ENCODE measurements at places on chromosomes 5 and 9.

DNA sequence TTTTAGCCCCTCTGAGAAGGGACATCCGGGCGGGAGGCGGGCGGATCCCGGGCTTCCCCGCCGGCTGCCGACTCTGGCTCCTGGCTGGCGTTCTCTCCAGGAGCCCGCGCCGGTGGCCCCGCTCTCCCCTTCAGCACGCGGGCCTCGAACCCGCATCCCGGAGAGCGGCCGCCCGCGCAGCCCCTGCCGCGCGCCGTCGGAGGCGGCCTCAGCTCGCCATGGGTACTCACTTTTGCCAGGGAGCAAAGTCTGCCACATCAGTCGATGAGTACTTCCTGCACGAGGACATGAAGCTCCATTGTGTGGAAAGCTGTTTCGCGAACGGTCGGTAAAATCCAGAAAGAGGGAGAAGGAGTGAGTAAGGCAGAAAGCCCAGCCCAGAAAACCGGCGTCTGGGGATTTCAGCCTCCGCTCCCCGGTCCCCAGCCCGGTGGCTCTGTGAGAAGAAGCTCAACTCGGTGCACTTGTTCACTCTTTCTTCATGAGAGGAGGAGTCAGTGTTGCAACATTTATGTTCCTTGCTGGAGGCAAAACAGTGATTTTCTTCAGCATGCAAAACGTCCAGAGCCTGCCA is at the start of gene PRLR:
Gene PRLR, minus strand, starts transcription at position 450 of the 574 bp plus-strand sequence. CDS start 140,867 bp downstream, outside the sequence.
- DNase-seq = no peak

DNA sequence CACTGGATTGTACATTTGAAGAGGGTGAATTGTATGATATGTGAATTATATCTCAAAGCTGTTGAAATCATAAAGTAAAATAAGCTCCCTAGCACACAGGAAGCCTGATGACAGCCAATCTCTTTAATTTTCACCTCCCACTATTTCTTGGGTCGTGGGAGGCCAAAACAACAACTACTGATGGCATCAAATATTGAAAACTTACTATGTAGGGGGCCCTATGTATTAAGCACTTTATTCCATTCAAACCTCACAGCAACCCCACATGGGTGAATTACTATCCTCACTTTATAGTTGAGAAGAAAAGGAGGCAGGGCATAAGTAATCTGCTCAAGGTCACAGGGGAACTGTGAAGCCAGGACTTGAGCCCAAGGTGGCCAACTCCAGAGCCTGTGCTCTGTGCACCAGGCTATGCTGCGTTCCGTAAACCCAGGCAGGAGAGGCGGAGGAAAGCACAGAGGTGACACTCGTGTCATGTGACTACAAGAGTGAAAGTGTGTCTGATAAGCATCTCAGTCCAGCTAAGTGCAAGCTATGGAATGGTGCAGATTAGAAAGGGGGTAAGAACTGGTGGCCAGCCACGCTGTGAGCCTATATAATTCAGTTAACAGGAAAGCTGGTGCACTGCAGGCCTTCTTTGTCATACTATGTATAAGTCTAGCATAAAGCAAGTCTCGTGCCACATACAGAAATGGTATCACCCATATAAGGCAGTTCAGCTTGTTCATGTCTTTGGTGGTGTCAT is 221.0 kb downstream of the DCP2 start:
- DNase-seq = no peak

DNA sequence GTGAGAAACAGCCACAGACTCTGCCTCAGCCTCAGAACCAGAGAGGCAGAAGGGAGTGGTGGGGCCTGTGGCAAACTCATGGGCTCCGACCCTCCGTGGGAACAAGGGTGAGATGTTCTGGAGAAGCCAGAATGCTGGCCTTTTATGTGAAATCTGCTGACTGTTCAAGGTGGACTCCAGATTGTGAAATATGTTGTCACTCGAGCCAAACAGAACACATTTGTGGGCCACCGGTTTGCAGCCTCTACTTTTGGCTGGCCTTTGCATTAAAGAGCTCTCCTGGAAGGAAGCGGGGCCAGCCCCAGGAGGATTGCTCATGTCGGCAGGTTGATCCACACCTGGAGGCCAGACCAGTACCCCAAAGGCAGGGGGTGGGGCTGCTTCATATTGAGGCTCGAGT is 62.4 kb downstream of the ERGIC1 start:
- no peak for DNase-seq

GRCh38 chr9:6552498-6553121 is 92.9 kb downstream of the GLDC start:
- DNase-seq = no peak

DNA sequence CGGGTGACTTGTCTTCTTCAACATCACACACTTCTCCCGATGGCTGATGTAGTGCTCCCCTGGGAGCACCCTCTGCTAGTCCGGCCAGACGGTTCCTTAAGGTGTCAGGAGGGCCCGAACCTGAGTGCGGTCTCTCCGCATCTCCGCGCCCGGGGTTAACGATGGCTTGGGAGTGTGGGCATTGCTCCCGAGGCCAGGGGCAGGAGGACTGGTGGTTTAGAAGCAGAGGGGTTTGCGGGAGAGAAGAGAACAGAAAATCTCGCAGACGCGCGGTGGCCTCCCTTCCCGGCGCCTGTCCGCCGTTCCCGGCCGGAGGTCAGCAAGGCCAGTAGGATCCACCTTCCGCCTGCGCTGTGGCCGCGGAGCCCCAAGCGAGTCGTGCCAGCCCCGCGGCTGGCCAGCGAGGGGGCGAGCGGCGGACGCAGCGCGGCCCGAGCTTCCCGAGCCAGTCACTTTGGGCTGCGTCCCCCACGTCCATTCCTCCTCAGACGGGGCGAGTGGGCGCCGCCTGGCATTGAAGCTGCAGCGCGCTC is 700 bp downstream of the CDO1 start:
- no peak for DNase-seq

DNA sequence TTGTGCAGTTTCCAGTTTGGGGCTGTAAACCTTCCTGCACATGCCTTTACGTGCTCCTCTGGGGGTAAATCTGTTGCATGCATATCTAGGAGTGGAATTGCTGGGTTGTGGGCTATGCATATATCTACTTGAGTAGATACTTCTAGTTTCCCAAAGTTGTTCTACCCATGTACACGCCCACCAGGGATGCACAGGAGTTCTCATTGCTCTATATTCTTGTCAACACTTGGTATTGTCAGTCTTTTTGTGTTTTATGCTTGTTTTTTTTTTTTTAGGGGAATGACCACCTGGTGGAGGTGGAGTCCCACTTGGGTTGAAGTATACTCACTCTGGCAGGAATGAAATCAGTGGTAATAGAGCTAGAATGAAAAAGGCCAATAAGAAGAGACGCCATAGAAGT is 23.0 kb downstream of the FOXE1 start:
- DNase-seq = no peak

GRCh38 chr9:30459156-30459555 is 1925.3 kb upstream of the ACO1 start:
- no peak for DNase-seq

DNA sequence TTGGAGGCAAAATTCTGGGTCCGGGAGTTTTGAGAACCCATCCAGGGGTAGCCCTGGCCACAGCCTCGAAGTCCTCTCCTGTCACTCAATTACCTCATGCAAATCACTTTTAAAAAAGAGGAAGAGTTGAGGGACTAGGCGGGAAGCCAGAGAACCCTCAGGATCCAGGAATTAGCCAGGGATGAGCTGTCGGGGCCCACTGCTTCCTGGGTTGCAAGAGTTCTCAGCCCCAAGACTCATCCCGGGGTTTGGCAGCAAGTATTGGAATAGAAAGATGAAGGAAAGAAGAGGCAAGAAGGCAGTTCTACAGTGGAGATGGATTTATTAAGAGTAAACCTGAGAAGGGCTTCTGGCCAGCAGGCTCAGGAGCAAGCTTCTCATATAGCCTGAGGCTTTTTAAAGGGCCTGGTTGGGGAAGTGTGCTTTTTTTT is 25.6 kb downstream of the C9orf50 start:
- DNase-seq = no peak

GRCh38 chr5:96579711-96580110 is 82.5 kb upstream of the CAST start:
- no peak for DNase-seq

DNA sequence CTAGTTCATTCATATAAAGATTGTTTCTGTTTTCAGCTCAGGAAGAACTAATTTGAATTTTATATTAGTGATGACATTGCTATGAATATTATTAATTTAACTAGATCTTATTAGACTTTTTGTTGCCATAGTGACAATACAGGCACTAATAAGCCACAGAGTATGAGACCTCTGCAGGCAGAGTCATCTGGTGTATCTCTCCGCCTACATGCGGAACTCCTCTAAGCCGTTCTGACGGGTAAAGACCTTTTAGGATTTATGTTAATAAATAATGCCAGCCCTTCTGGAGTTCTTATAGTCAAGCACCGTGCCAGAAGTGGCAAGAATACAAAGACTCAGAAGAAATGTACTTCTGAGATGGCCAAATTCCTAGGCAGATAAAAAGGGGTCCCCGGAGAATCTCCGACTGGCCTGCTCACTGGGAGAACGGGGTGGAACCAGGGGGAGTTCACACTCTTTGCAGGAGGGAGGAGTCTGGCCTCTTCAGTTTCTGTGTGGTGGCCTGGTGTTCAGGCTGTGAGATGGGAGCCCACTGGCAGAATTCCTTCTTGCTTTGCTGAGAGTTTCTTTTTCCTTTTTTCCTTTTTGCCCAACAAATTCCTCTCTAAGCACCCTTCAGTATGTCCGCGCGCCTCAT is 85.1 kb upstream of the IL12B start:
- DNase-seq = no peak

DNA sequence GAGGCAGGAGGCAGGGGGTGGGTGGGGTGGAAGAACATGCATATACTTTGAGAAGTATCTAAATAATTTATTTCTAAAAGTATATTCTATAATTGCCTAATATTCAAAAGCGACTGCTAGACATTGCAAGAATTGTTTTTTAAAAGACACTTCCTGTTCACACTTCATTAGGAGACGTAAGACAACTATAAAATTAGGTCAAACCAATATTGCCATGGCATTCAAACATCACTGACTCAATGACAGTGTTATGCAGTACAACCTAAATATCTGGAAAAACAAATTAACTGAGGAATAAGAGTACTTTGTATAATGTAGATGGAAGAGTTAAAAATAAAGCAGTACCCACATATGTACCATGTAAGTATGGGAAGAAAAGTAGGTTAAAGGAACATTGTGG is 4.5 kb downstream of the CCNH start:
- DNase-seq = no peak

- no peak for DNase-seq
Measured at GRCh38 chr5:463952-464351, 21.0 kb downstream of the EXOC3 start.

- no peak for DNase-seq
Measured at GRCh38 chr5:16178745-16179372, 732 bp downstream of the MARCHF11 start.

GRCh38 chr5:14599476-14600127 is 18.0 kb downstream of the OTULINL start:
- DNase-seq = no peak

DNA sequence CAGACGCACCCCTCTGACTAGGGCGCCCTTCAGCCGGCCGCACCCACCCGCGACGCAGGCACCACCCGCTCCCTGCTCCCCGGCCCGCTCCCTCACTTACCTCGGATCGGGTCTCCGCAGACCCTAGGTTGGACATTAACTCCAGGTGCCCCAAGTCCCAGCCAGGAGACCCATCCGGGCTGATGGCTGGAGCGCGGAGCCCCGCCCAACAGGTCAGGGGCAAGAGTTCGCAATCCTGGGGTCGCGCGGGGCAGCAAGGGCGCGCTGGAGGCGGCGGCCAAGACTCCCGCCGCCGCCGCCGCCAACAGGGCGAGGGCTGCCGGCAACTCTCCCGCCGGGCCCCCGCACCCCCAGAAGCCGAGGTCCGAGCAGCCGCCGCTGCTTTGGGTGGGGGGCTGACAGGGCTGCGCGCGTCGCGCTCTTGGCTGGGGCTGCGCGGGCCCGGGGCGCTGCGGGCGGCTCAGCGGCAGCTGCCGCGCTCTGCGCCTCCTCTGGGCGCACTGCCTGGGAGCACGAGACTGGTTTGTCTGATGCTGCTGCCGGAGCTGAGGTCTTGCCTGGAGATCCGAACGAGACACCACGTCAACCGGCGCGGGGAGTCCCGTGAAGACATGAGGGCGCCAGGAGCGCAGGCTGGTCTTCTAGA is at the start of gene GDNF:
Gene GDNF, minus strand, starts transcription at position 635 of the 646 bp plus-strand sequence. CDS start 5,245 bp downstream, outside the sequence.
- DNase-seq = no peak

- DNase-seq = no peak
Measured at GRCh38 chr9:70257991-70258691, 637 bp upstream of the SMC5 start.

GRCh38 chr9:107487521-107488374 is 1.8 kb downstream of the KLF4 start:
- DNase-seq = no peak

DNA sequence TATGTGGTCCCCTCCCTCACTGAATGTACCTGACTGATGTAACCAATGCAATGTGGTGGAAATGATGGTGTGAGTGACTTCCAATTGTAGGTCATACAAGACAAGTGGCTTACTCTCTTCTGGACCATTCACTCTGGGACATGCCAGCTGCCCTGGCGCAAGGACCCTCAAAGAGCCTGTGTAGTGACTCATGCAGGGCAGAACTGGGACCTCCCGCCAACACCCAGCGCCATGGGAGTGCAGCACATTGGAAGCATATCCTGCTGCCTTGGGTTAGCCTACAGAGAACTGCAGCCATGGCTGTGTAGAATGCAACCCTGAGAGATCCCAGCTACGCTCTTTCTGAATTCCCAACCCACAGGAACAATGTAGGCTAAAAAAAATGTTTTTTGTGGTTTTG is 90.0 kb upstream of the PANK3 start:
- no peak for DNase-seq

- no peak for DNase-seq
Measured at GRCh38 chr9:98995059-98995671, 51.5 kb downstream of the COL15A1 start.

DNA sequence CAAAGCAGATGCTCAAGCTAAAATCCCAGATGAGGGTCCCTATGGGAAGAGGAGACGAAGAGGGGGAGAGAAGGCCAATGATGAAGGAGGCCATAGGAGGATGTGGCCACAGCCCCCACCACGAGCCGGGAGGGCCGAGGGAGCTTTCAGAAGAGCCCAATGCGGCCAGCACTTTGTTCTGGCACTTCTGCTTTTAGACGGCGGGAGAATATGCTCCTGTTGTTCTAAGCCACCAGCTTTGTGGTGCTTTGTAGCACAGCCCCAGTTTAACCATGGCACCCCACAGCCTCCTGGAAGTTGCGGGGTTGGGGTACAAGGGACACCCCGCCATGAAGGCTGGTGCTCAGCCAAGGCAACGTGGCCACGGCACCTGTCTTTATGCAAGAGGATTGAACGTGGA is 33.4 kb downstream of the LPCAT1 start:
- no peak for DNase-seq

DNA sequence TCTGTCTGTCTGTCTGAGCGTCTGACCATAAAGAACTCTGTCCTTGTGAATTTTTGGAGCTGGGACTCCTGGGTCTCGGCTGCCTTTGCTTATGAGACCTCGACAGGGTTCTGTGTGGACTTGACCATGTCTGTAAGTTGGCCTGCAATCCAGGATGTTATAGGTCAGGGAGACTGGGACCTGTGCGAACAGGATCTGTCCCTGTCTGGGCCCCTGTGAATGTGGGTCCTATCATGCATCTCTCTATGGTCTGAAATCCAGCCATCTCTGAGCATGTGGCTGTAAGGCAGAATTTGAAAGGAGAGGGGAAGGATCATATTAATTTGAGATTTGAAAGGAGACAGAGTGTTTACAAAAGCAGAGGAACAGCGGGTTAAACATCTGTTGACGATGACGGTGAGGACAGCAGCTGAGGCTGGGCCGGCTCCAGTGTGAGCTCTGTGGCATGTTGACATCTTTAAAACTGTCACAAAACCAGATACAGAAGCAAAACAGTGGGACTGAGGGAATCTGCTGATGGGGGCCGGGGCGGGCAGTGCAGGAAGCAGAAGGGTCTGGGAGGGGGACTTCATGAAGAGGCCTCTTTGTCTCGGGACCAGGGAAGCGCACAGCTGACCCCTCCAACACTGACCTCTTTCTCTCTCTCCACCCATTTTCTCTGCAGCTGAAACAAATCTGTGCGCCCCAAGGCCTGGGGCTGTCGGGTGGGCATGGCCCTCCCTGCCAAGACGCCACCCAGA is 19.1 kb upstream of the MVB12B start:
- DNase-seq = no peak

Measured in activated CD8-positive, alpha-beta memory T cell treated with anti-CD3 and anti-CD28 coated beads for 48 hours (primary cell).